ENCODE measurements at places on chromosomes 6 and 20.

DNA sequence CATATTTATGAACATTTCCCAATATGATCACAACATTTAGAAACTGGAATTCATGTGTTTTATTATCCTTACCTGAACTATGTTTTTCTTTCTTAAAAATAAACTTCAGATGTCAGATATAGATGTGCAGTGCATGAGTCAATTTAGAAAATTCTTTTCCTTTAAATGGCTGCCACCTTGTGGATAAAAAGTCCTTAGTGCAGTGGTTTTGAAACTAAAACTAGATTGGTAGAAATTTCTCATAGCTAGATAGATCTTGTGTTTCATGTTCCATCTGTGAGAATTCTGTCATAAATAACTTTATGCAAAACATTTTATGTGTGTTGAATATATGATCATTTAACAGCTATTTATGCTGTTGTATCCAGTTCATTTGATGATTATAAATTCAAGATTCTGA lies 134.9 kb downstream of the KLHL32 start:
- DNase-seq: no peak

- no peak for DNase-seq
Measured at GRCh38 chr6:25138934-25139415, 140.2 kb upstream of the CARMIL1 start.

- DNase-seq: no peak
Measured at GRCh38 chr6:166589786-166590574, 3.5 kb upstream of the RAMACL start.

DNA sequence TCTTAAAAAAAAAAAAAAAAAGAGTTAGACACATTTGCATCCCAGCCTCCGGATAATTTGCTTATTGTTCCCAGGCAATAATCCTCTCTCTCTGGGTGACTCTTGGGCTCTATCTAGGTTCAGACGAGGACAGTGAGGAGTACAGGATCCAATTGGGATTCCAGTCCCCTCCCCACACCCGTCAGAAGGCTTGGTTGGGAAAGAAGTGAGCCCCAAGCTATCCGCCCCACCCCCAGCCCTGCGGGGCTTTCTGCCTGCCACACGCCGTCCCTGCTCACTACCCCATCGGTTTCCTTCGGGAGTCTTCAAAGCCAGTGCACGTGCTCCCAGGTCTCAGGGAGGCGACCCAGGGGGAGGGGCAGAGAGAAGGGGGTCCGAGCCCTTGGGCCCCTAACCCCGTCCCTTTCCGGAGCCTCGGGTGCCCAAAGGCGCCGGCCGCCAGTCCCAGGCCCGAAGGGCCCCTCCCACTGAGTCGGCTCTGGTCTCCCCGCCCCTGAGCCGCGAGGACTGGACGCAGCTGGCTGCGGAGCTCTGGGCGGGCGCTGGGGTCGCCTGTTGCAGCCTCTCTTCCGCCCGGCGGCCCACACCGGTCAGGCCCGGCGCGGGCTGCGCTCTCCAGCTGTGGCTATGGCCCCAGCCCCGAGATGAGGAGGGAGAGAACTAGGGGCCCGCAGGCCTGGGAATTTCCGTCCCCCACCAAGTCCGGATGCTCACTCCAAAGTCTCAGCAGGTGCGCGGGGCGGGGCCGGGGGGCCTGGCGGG lies 2.5 kb downstream of the MYMX start:
- no peak for DNase-seq

DNA sequence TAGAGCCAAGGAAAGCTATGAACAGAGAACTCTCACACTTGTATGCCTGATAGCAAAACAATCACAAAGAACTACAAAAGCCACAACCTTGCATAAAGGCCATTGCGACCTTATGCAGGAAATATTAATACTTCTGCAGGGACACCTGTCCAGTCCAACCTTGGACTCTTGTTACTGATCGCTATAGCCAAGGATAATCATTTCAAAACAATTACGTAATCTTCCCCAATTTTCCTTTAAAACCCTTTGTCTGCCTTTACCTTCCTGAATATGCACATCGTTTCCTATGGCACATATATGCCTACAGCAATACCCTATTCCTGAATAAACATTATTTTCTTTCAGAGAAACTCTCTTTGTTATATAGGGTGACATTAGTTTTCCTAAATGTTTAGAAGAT lies 22.8 kb downstream of the PPIL6 start:
- DNase-seq: no peak

DNA sequence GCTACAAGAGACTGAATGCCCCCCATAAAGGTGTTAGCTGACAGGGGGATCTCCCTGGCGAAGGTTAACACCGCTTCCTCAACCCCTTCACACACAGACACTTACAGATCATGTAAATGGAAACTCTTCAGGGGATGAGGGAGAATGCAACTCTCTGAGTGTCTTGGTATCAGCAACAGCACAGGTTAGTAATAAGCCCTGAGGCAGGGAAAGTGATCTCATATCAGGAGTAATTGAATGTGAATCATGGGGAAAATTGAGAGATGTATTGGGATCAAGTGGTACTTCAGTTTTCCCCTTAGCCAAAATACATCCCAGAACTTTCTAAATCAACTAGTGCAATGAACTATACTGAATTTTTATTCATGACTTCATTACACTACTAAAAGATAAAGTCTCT lies 23.8 kb downstream of the OR2J3 start:
- no peak for DNase-seq

- DNase-seq: no peak
Measured at GRCh38 chr20:33423141-33423834, 20.3 kb downstream of the SNTA1 start.

DNA sequence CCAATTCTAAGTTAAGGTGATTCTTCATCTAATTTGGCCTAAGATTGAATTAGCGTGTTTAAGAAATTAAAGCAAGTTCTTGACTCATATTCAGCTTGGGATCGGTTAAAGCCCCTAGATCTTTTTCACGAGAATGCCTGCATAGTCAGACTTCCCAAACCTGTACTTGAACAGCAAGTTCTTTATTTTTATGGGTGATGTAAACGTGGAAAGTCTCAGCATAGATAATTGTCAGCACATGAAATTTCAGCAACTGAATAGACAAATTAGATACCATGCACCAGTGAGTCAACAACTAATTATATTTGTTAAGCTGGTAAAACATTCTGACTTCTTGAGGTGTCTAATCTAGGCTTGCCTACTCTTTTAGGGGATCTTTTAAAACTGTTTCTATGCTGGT lies 183.1 kb upstream of the TNFAIP3 start:
- DNase-seq: no peak

- no peak for DNase-seq
Measured at GRCh38 chr6:152984513-152984872, 1.7 kb upstream of the FBXO5 start.

- DNase-seq: peak; percentile 51
Measured at GRCh38 chr20:19758501-19759331, 658 bp downstream of the RIN2 start.

DNA sequence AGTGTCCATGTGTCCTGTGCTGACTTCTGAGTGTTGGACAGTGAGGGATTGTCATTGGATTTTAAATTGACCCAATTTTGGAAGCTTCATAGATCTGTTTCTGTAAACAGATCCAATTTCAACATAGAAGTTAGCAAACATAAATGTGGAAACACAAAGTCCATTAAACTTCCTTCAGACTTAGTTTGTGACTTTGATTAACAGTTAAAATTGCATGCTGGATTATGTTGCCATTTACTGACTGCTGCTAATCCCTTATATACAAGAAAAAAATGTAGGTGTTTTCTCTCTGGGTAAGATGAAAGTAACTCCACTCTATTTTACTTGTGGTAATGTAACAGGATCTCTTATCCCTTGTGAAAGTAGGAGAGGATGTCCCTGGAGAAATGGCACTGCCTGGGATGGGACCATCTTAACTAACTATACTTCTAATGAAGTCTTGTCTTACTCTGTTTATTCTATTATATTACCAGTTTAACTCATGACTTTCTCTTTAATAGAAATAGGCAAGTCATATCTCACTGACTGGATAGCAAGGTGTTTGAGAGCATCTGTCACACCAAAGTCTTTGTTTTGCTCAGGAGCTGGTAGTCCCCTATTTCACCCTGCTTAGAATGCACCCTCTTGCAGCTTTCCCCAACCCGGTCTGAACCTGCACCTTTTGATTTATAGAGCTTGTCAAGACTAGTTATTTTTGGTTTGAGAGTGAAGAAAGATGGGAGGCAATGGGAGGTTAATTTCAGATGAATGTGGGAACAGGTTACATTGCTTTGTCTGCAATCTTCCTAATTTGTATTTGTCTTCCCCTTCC lies 7.2 kb downstream of the TPX2 start:
- DNase-seq: no peak

GRCh38 chr6:19836799-19837510 lies at the start of gene ID4:
ID4 (plus strand) TSS chr6:19837370; CDS start chr6:19837755, 385 bp downstream.
- DNase-seq: peak; percentile 85

- DNase-seq: no peak
Measured at GRCh38 chr6:87907521-87907920, 140.1 kb upstream of the SPACA1 start.

GRCh38 chr20:24783631-24784492 lies 165.2 kb upstream of the CST7 start:
- DNase-seq: no peak

DNA sequence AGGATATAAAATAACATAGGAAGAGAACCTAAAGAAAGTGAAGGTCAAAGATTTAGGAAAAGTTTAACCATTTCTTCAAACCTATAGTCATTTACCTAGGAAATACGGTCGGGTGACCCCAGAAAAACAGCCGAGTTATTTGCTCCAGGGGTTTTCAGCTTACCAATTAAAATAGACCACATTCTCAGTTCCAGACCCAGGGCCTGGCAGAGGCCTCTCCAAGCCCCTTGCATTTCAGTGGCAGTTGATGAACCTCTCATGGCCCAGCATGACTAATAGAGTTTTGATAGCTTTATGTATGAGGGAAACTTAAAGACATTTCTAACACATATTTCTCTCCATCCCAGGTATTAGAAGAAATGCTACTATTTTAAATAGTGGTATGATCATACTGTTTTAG lies 113.5 kb downstream of the OGFRL1 start:
- DNase-seq: no peak

GRCh38 chr20:58584881-58585752 lies 66.0 kb upstream of the STX16 start:
- no peak for DNase-seq

GRCh38 chr6:37525460-37526357 lies 26.0 kb upstream of the CCDC167 start:
- no peak for DNase-seq

DNA sequence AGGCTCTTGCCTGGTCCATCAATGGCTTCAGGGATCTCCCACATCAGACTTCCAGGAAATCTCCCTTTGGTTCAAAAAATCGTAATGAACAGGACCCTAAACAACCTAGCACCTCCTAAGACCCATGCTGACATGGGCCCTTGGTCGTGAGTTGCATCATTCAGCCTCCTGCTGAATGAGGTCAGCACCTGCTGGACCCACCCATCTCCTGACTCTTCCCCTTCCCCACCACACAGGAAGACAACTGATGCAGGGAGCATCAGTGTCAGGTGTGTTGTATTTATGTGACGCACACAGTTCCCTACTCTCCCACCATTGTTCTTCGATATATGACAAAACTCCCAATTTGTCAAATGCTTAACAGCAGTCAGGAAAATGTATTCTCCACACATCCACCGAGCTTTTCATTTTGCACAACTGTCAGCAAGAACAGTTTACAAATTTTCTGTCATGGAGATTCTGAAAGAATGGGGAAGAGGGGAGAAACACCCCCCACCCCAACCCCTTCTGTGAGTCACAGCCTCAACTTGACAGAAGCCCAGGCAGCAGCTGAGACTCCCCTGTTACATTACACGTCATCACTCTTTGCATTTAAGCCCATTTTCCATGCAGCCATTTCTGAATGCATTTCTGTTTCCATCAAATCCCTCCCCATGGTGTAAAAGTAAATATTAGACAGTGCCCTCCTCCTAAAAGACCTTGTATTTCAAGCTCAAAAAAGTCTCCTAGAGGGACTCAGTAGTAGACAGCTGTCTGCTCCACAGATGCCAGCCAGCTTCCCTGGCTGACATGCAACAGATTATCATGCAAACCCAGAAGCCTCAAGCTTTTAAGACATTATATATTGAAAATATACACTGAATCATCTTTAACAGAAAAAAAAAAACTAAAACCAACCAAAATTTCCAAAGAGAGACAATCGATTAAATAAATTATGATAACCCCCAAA lies 577.5 kb downstream of the PTPRT start:
- no peak for DNase-seq

GRCh38 chr6:133594652-133595110 lies 294.2 kb upstream of the TCF21 start:
- no peak for DNase-seq

- DNase-seq: no peak
Measured at GRCh38 chr6:72740135-72740534, 118.3 kb downstream of the KCNQ5 start.

DNA sequence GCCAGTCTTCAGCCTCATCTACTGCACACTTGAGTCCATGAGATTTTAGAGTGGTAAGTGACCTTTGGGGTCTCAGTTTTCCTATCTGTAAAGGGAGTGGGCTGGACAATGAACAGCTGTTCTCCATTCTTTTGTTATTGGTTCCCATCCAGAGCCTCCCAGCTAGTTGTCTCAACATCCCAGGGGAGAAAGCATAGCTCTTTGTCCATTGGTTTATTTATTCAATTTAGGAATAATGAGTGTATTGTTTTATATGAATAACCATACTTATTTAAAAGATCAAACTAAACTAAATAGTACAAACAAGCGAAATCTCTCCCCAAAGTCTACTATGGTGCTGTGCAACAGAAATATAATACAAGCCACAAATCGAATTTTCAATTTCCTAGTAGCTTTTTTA lies 13.7 kb downstream of the PIGT start:
- DNase-seq: no peak

DNA sequence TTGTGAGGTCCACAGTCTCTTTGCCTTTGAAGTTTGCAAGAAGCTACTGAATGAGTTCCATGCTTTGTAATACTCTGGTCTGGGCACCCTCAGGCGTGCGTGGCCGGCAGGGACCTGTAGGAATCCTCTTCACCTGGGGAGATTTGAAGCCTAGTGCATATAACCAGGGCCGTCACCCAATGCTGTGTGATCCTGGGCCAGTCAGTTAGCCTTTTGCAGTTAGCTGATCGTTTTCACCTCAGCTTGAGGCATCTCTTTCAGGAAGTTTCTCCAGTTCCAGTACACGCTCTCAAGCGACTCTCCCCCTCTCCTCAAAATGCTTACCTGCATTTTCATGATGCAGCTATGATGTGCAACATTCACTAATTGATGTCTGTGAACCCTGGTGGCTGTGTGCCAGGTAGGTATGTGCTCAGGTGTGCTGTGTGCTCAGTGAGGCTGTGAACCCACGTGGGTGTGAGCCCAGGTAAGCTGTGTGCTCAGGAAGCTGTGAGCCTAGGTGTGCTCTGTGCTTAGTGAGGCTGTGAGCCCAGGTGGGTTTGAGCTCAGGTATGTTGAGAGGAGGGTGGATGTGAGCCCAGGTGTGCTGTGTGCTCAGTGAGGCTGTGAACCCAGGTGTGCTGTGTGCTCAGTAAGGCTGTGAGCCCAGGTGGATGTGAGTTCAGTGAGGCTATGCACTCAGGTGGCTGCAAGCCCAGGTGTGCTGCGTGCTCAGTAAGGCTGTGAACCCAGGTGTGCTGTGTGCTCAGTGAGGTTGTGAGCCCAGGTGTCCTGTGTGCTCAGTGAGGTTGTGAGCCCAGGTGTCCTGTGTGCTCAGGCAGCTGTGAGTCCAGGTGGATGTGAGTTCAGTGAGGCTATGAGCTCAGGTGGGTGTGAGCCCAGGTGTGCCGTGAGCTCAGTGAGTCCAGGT lies 120.4 kb downstream of the PHACTR3 start:
- DNase-seq: no peak

GRCh38 chr20:64130876-64131275 lies 23.5 kb upstream of the NPBWR2 start:
- DNase-seq: no peak
